Astrocyte of the cerebellum (primary cell): ENCODE measurements at places on chromosomes 3 and 15.

- DNase-seq, result no peak
Measured at GRCh38 chr3:14691239-14691638, 16.3 kb downstream of the C3orf20 start.

- no peak for DNase-seq
Measured at GRCh38 chr15:87826119-87826747, 430.3 kb downstream of the NTRK3 start.

GRCh38 chr3:79297245-79297960 lies 470.4 kb downstream of the ROBO1 start:
- DNase-seq, result peak; percentile 83

DNA sequence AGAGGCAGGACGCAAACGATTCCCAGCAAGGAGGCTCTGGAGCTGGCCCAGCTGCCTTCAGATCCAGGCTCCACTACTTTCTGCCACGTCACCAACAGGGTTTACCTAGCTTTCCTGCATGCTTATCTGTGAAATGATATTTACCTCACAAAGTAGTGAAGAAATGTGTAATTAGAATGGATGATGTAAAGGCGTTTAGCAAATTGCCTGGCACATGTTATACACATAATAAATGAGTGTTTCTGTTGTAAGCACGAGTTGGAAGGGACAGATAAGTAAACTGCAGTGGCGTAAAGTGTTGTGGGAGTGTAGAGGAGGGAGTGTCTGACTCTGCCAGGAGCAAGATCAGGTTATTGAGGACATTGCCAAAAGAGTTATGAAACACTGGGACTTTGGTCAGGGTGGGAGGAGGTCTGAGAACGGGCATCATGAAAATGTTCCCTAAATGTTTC lies 3.5 kb upstream of the CHAC1 start:
- DNase-seq, result no peak

DNA sequence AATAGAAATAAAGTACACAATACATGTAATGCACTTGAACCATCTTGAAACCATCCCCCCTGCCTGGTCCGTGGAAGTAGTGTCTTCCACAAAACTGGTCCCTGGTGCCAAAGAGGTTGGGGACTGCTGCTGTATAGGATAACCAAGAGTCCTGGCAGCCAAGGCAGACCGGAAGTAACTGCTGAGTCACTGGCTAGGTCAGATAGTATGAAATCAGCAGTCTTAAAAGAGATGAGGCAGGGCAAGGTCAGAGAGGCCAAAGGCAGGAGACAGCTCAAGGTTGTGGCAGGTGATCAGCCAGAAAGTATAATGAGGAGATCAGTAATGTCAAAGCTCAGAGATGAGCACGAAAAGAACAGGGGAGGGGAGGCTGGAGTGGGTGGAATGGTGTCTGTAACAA lies 60.2 kb downstream of the MAP3K13 start:
- no peak for DNase-seq

DNA sequence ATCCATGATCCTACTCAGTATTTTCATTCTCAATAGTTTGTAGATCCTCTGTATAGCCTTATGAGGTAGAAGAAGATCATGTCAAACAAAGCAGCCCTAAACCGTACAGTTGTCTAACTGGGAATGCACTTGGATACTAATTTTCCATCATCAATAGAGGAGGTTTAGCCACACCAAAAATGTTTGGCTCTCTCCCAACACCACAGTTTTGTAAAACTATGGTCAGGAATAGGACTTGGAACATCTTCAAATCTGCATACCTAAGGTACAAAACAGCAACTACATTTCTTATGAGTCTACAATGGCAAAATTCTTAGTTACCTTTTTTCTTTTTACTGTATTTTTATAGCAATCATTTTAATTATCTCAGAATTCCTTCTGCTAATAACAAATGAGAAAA lies 1001.6 kb downstream of the ROBO2 start:
- peak; percentile 84 for DNase-seq

DNA sequence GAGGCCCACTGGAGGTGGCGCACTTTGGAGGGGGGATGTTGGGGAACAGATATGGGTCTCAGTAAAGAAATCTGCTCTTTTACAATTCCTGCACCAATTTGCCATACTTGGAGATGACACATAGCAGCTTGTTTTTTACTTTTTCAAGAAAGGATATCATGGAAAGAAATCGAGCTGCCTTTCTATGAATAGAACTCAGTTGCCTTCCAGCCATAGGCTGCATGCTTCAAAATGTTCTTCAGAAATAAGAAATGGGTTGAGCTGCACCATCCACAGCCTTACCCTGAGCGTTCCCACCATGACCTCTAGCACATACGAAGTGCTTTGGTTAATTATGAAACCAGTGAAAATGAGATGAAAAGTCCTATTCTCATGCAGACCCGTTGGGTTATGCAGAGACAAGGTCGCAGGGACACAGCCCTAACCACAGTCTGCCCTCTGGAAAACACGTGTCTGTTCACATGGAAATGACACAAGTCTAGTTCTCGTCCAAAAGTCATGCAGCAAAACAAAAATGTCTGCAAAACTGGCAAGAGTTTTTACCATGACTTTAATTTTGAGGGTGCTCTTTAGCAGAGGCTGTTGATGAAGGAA lies 36.3 kb downstream of the NGRN start:
- no peak for DNase-seq

GRCh38 chr15:92840149-92840548 lies 60.0 kb upstream of the CHD2 start:
- no peak for DNase-seq

DNA sequence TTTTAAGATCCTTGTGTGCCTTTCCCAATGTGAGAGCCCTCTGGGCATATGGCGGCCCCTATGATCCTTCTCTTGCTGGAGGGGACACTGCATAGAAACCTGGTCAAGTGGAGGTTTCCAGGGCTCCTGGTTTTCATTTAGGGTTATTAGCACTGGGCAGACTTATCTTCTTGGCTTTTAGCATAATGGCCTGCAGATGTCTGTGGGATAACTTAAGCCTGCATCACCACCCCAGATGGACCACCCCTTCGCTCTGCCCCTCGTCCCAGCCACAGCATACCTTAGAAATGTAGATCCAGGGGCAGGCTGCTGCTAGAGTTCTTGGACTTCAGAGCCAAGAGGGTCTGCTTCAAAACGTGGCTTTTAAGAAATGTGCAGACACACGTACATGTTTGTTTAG lies 340.3 kb upstream of the CTDSPL start:
- DNase-seq, result no peak

DNA sequence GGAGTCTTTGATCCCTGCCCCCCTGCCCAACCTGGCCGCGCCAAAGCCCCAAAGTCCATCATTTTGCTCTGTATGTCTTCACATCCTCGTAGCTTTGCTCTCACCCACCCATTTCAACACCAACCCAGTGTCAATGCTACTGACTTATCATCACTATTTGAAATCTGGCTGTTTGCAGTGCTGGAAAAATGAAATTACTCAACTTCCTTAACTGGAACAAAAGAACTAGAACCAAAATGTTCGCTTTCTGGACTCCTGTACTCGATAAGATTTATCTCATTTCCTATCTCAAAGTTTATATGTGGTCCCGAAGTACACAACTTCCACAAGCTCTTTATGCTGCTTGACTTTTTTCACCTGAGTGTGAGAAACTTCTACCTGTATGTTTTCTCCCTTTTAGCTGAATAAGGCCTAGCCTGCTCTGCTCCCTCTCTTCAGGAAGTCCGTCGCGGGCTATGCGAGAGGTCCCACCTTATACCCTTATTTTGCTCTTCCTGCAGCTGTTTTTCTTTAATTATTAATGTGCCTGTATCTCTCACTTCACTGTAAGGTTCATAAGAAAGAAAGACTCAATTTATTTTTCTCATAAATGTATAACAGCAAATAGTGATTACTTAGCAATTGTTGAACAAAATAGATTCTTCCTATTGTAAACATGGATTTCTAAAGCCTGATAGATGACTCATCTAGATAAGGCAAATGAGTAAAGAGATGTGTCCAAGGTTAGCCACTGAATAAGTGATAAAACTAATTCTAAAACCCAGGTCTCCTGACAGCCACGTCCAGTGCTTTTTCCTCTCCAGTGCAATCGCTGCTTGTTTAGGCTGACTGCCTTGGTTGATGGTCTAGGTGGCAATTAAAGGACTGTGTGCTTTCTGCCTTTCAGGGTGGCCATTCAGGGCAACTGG lies 464.1 kb upstream of the TPRG1 start:
- no peak for DNase-seq

GRCh38 chr15:87761736-87762509 lies 494.6 kb downstream of the NTRK3 start:
- DNase-seq, result no peak

DNA sequence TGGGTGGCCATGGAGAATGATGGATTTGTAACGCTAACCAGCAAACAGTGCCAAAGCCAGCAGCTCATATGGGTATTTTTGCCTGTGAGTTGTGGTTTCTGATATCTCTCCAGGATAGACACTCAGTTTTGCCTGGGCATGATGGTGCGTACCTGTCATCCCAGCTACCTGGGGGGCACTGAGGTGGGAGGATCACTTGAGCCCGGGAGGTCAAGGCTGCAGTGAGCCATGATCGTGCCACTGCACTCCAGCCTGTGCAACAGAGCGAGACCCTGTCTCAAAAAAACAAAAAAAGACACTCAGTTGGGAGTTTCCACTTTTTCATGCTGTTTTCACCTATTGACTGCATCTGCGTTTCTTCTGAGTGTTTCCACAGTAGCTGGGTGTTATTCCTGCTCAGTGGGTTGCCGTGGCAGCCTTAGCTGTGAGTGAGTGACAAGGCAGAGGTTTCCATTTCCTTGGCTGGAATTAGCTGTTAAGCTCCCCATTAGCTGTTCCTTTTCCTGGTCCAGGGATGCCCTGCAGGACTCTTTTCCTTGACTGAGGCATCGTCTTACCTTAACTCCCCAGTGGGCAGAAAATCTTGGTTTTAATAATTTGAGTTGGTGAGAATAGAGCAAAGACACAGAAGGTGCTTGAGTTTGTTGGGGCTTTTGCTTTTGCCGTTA lies 14.2 kb upstream of the RPP14 start:
- no peak for DNase-seq

DNA sequence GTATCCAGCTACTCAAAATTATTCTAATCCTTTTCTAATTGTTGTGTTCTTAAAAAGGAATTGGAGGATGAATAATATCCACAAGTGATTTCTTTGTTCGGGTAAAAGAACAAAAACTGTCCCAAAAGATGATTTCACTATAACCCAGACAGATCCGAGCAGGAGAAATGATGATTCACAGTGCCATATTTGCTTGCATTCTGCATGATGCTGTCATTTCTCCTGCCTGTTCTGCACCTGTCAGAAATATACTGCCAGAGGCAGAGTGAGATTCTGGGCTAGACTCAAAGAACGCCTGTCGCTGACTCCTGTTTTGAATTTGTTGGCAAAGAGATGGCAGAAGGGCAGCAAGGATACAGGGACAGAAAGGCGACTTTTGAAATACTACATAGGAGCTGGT lies 34.7 kb upstream of the SLC24A5 start:
- DNase-seq, result no peak

GRCh38 chr15:53511175-53511574 lies 248.3 kb downstream of the WDR72 start:
- DNase-seq, result no peak

GRCh38 chr3:97105989-97106651 lies 291.7 kb downstream of the EPHA6 start:
- no peak for DNase-seq

- DNase-seq, result no peak
Measured at GRCh38 chr15:89657686-89658200, 2.5 kb upstream of the KIF7 start.

GRCh38 chr15:26623071-26623470 lies 149.8 kb downstream of the GABRB3 start:
- DNase-seq, result no peak

GRCh38 chr3:168722091-168722490 lies 626.4 kb upstream of the GOLIM4 start:
- peak; percentile 80 for DNase-seq

- no peak for DNase-seq
Measured at GRCh38 chr15:86333819-86334218, 254.1 kb downstream of the AGBL1 start.

DNA sequence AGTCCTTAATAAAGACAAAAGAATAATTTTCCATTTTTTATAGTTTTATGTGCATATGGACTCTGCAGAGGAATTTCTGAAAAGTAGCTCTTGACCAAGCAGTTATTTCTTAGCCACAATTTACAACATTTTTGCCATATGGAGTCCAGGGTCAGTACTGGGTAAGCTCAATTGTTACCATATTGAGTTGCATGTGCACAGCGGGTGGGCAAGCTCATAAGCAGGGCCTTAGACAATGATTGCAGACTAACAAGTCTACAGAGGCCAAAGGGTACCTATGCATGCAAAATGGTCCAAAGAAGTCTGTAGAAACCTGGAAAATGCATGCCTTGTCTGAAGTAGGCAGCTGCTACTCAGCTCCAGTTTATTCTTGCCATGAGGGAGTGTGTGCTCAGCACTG lies 19.0 kb upstream of the ARHGEF26 start:
- DNase-seq, result no peak

- no peak for DNase-seq
Measured at GRCh38 chr3:102205647-102206046, 229.2 kb upstream of the ZPLD1 start.

- no peak for DNase-seq
Measured at GRCh38 chr3:23797491-23797890, 8.3 kb upstream of the UBE2E1 start.

DNA sequence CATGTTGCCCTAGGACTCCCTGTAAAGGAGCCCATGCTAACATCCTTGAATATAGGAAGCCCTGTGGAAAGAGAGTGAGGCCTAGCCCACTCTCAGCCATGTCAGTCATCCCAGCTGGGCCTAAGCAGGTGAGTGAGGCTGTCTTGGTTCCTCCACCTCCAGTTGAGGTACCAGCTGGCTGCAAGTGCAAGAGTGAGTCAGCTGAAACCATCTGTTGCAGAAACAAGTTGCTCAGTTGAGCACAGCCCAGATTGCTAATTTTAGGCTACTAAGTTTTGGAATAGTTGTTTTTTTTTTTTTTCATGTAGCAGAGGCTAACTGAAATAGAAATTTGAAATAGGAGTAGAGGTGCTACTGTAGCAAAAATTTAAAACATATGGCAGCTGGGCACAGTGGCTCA lies 43.7 kb upstream of the ADPGK start:
- no peak for DNase-seq

DNA sequence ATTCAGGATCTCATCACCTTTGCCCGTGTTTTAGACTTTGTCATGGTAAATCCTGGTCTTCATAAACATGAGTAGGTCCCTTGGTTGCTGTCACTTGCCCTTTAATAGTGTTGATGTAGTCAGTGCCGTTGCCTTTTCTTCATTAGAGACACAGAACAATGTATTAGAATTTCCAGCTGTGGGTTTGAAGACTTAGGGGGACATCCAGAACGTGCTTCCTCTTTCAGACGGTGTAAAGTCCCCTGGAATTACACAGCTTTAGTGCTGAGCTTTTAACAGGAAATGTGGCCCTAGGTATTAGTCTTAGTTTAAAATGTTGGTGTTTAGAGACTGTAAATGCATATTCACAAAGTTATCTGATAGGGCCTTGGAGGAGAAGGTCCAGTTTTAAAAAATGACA lies 8.8 kb upstream of the LRCH3 start:
- DNase-seq, result no peak

DNA sequence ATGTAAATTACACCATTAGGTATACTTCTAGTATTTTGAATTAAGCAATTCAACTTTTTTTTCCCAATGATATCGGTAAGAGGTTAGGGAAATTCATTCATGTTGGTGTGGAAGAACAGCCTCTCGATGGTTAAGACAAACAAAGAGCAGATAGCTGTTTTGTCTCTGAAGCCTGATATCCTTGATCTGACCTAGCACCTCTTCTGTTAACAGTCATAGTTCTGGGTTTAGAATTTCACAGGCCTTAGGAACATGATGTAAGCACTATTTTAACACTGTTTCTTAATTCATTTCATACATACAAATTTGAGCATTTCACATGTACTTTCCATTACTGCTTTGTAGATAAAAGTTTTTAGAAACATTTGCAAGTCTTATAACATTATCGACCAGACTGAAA lies 367.5 kb upstream of the ZNF385D start:
- DNase-seq, result no peak

GRCh38 chr15:41869770-41870688 lies 23.8 kb downstream of the SPTBN5 start:
- DNase-seq, result no peak
